ENCODE measurements at places on chromosomes 12 and 14.

GRCh38 chr14:98665007-98665406 is 607.0 kb downstream of the BCL11B start:
- no peak for DNase-seq

DNA sequence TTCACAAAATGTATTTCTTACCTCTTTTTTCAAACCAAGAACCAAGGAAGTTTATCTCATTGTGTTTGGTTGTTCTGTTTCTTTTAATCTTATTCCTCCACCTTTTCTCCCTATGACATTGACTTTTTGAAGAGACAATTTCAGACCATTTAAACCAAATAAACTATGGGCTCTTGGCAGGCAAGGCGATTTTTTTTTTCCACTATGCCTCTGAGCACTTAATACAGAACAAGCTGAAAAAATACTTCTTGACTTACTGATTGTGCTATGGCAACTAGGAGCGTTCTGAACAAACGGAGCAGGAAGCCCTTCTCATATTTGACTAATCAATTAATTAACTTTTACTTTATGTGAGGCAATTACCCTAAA is 98.0 kb downstream of the ZNF664 start:
- DNase-seq, result no peak

DNA sequence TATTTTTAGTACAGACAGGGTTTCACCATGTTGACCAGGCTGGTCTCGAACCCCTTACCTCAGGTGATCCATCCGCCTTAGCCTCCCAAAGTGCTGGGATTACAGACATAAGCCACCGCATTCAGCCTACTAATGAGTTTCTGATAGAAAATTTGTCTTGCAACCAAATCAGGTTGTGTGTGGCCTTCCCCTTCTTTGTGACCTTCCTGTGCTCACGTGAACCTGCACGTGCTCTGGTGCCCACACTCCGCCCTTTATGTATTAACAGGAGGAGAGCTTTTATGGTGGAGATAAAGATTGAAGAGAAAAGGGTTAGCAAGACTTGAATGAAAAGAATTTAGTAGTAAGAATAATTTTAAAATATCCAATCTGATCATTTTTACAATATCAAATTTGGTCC is 343.5 kb upstream of the TMEM132C start:
- no peak for DNase-seq

- no peak for DNase-seq
Observed at GRCh38 chr14:103157969-103158368, 34.7 kb downstream of the TNFAIP2 start.

DNA sequence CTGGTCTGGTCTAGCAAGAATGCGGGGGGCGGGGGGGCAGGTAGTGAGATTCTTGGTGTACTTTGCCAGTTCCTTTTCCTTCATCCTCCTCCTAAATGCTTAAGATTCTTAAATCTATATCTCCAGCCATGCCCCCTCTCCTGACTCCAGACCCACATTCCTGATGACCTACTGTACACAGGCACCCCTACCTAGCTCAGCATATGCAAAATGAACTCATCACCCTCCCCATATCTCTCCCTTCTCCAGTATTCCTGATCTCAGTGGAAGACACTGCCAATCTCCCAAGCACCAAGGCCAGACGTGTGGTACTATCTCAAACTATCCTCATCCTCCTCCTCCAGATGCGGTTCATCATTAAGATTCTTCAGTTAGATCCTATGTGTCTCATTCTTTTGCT is 215.8 kb downstream of the SPTSSA start:
- DNase-seq, result no peak

DNA sequence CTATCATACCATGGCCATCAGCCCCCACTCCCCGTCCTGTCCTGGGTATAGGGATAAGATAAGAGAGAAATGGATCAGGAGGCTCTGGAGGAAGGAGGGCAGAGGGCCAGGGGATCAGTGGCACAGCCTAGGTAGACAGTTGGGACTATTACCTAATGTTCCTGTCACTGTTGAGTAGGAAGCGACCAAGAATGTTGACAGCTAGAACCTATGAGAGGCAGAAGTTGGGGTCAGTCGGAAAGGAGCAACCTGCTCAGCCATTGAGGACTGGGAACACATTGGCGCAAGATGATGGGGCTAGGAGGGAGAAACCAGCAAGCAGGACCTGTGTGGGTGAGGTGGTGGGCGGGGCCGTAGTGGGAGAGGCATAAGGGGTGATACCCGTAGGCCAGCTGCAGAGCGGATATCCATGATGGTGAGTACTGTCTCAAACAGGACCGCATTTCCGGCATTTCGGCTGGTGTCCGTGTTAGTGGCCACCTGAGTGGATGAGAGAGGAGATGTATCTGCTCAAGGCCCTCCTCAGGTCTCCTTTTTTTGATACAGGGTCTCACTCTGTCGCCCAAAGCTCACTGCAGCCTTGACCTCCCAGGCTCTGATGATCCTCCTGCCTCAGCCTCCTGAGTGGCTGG is 3.3 kb downstream of the AP1G2 start:
- DNase-seq, result no peak

DNA sequence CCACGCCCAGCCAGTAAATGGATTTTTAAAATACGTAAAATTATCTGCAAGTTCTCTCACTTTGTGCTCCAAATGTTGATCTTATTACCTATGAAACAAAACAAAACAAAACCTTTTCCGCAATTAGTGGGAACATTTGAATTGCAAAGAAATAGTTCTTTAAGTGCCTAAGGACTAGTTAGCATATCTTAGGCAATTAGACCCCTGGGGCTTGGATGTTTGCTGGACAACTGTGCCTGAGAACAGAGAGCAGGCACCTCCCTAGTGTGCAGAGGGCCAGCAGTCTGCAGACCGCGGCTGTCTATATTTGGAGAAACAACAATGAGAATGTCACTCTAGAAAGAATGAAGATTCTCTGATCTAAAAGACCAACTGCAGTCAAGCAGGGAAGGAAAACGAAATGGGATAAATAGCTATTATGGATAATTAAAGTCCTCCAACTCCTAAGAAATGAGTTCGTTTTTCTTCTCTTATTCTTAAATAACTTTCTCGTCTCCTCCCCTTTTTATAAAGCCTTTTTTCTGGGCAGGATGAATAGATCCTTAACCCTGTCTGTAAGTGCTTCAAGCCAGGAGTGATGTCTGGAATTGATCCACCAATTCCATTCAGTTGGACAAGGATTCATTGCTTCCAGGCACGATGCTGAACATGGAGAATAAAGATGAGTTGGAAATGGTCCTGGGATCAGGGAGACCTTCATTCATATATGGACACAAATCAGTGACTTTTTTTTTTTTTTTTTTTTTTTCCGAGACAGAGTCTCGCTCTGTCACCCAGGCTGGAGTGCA is 16.2 kb downstream of the SLC17A8 start:
- no peak for DNase-seq

GRCh38 chr12:104510145-104510872 is 53.6 kb downstream of the CHST11 start:
- no peak for DNase-seq

GRCh38 chr12:111873113-111873512 is 31.1 kb downstream of the MAPKAPK5 start:
- no peak for DNase-seq

DNA sequence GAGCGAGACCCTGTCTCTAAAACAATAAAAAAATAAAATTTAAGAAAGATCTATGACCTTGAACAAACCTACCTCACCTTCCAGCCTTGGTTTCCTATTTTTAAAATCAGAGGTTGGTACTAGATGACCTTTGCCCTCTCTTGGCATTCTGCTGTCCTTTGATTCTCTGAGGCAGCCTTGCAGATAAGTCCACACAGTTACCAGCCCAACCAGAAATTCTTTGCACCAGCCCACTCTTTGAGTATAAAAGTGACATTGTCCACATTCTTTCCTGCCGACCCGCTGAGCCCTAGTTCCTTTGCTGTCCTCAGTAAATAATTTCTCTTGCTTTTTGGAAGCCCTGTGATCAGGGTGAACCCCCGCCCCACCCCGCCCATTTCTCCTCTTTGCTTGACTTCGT is 150.4 kb downstream of the PHETA1 start:
- DNase-seq, result no peak

All from DMS 273 treated with DMSO at 0.1 percent for 48 hours (cell line).